ENCODE measurements at places on chromosomes 4 and X.

DNA sequence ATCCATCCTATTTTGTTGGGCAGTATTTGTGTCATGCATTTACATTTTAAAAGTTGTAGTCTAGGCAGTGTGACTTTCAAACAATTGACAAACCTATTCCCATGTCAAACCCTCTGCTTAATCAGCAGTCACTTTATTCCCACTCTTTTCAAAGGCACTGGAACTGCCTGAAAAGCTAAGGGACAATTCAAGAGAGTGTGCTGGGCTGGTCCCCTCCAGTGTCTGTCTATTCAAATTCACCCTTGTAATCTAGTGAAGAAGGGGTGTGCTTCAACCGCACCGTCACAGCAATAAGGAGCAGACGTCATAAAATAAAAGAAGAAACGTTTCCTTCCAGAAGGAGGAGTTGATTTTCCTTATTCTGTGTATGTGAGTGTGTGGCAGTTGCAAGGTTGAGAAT lies 197.0 kb upstream of the MAD2L1 start:
- DNase-seq = no peak

DNA sequence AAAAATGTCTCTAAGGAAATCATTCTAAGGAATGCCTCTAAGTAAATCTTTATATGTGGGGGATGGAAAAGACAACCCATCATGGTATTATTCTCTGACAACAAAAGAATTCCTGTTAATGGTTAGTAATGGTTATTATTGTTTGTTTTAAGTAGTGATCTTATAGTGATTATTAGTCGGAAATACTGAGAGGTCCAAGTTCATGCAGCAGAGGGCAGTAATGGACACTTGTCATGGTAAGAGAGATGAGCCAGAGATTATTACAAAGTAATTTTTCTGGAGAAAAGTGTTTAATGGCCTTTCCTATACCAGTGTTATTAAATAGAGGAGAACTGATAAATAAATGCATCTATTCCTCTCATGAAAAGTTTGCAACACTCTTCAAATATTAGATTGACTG lies 8.1 kb upstream of the DKK2 start:
- DNase-seq = no peak

- no peak for DNase-seq
Measured at GRCh38 chr4:95038791-95039190, 281.0 kb downstream of the BMPR1B start.

DNA sequence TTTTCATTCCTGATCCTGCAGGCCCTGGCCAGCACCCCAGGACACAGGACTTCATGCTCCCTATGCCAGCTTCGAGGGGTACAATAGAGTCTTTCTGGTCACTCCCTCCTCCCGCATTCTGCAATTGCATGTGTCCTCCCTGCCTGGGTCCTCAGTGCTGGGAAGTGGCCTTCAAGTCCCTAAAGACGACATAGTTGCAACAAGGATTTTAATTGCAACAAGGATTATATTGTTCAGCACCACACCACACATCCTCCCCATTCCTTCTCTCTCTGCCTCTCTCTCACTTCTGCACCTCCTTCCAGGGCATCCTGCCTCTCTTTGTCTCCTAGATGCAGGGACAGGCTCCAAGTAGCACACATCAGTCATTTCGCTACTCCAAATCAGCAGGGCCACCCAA lies 25.5 kb downstream of the SCD5 start:
- no peak for DNase-seq

- no peak for DNase-seq
Measured at GRCh38 chrX:51361251-51361650, 28.6 kb downstream of the NUDT10 start.

DNA sequence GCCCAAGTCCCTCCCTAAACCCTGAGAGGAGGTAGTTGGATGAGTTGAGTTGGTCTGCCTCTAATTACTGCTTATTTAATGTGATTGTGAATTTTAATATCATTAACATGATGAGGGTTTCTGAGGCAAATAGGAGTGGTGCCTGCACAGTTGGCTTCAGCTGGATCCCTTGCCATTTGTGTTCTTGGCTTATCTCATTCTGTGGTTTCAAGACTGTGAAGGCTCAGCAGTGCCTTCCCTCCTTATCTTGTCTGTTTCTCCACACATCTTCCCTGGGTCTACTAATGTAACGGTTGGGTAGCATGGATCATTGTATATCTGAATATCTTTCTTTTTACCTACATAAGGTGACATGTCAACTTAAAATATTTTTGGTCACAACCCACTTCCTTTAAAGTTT lies 1.6 kb upstream of the SLC10A4 start:
- DNase-seq = no peak
